ENCODE measurements at places on chromosomes 5 and 9.

DNA sequence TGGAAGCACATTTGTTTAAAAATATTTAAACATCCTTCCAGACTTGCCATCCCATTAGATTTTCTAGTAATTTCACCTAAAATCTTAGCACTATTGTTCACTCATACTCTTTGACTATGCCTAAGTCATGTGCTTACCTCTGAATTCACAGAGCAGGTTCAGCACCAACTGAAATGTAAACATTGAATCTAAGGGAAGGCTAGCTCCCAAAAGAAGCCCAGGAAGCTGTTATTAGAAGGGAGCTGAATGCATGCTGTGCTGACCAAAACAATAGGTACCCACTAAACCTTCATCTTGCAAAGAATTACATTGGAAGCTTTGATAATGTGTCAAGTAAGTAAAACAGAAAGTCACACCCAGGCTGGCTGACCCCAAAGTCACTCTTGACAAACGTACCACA lies 571.3 kb downstream of the GABRG2 start:
- no peak for DNase-seq

DNA sequence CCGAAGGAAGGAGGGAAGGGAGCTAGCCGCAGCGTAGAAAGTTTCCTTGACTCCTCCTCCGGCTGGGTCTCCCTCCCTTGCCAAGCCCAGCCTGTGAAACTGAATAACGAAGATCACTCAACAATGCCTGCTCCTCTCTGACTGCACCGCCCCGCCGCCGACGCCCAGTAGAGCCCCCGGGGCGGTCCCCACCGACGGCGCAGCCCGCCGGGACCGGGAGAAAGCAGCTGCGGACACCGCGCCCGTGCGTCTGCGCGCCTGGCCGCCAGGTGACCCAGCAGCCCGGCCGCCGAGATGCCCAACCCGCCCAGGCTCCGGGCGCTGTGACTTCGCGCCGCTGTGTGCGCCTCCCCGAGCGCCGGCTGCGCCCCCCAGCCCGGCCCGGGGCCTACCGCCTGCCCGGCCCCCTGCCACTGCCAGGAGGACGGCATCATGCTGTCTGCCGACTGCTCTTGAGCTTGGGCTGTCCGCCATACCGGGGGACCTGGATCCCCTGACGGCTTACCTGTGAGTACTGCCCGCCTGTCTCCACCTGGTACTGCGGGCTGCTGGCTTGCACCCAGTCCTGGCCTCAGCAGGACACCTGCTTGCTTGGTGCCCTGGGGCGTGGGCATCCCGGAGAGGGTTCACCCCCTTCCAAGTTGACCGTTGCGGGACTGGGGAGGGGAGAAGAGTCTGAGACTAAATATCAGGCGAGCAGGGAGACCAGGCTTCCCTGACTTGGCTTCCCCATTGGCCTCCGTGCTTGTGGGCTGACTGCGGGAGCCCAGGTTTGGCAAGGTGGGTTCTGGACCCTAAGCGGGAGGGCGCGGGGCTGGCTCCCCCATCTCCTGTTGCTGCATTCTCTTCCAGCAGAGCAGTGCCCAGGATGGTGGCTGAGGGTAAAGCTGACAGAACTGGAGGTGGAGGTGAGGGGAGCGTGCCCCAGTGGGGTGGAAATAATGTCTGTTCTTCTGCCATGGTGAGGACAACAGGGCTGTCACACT lies 26.2 kb upstream of the SPTLC1 start:
- DNase-seq = no peak

DNA sequence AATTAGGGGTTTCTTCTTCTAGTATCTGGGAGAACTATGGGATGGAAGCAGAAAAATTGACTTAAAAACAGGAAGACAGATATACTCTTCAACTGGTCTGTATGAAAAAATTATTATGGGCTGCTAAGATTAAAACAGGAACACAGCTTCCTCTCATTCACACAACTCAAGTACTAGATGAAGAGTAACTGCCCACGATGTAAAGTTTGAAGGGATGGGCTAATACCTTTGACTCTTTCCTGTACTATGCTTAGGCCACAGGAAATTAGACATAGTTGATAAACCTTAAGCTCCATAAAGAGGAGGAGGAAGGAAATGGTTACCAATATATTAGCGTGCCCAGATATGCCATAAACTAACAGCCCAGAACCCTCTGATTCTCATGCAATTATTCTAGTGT lies 88.6 kb downstream of the ANKRD31 start:
- no peak for DNase-seq

GRCh38 chr9:85547599-85547998 lies 194.2 kb downstream of the AGTPBP1 start:
- DNase-seq = no peak

- DNase-seq = peak; percentile 32
Measured at GRCh38 chr5:159049844-159050315, 49.8 kb downstream of the EBF1 start.

DNA sequence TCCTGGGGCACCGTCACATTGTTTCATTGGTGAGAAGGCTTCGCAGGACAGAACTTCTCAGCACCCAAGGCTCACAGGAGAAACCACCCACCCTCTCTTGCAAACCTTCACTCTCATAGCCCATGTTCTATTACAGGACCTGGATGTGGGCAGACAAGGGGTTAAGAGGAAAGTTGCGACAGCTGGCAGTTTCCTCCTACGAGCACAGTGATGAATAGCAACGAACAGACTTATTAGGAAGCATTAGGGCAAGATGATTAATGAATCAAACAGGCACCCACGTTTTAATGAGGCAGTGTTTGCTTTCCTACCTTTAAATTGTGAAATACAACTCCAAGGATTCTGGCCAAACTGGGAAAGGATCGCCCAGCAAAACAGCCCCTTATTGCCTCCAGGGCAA lies 339.3 kb downstream of the DRD1 start:
- no peak for DNase-seq

- peak; percentile 74 for DNase-seq
Measured at GRCh38 chr9:34547960-34548611, 25.3 kb upstream of the ENHO start.

DNA sequence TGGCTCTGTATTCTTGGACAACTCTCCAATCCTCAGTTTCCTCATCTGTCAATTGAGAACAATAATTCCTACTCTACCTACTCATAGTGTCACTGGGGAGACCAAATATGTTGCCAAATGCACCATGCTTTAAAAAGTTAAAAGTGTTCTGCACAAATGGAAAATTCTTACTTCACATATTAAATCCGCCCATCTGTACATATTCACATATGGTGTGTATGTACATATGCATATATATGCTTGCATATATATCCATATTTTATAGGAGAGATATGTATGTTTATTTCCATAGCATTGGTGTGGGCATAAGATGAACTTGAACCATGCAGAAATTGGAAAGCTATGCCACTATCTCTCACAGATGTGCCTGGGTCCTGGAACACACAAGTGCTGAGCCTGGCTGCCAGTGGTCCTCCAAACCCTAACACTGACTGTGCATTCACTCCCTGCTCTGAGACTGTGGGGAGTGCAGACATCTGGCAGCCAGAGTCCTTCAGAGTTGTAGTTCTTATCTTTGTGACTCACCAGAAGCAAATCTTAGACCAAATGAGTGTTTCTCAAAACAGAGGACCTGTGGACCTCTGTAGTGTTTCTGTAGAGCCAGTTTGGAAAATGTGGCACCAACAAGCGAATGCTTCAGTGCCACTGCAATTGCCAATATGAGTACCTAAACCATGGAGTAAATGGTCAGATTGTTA lies 168.7 kb downstream of the GRIA1 start:
- no peak for DNase-seq

DNA sequence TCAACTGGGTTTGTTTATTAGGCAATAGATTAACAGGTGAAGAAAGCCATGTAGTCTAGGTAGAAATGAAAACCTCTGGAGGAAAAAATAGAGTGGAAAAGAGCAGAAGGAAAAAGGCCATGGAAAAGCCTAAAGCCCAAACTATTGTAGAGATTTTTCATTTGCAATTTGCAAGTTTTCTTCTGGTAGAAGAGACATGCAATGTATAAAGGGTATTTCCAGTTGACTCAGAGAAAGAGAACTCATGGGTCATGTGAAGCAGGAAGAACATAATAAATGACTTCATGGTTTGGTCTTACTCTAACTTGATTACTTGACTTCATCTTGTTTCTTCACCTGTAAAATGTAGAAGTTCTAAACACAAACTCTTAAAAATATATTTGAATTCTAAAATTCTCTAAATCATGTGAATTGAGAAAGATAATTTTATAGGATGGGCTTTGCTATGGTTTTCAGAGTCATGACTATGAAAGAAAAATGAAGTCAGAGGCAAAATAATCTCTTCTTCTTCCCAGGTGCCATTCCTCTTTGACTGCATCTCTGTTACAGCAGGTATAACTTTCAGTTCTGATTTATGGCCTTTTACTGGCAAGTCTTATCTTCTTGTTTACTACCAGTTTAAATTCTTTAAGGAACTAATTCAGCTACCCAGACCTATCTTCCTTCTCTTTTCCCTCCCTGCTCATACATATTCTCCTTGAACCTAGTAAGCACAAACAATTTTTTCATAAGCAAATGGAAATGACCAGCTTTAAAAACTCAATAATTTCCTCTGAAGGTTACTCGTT lies 47.7 kb upstream of the TMC1 start:
- DNase-seq = peak; percentile 70

DNA sequence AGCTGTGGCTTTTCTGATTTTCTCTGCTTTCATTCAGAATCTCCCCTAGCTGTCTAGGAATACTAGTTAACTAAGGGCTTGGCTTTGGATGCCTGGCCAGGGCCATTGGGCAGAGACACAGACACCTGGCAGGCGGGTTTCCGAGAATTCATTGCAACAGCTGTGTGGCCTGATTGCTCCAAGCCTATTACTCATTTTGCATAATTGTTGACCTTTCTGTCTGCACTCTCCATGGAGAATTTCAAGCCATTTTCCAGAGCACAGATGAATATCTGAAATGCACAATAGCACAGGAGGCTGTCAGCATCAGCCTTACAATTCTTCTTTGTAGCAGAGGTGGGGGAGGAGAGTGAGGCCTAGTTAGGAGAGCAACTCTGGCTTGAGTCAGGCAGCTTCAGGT lies 310.5 kb downstream of the DMAC1 start:
- no peak for DNase-seq

- DNase-seq = no peak
Measured at GRCh38 chr5:141848744-141849414, 29.3 kb downstream of the PCDH1 start.

DNA sequence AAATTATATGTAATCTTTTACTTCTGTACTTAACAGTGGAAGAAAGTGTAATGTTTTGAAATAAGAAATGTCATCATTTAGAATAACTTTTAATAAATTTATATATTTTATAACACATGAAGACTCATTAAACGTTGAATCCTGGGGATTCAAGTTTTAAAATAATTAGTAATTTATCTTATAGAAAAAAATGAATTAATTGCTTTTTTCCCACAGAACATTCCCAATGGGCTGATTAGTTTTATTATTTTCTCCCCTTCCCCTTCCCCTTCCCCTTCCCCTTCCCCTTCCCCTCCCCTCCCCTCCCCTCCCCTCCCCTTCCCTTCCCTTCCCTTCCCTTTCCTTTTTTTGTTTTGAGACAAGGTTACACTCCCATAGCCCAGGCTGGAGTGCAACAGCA lies 79.7 kb downstream of the MRPS30 start:
- DNase-seq = no peak

DNA sequence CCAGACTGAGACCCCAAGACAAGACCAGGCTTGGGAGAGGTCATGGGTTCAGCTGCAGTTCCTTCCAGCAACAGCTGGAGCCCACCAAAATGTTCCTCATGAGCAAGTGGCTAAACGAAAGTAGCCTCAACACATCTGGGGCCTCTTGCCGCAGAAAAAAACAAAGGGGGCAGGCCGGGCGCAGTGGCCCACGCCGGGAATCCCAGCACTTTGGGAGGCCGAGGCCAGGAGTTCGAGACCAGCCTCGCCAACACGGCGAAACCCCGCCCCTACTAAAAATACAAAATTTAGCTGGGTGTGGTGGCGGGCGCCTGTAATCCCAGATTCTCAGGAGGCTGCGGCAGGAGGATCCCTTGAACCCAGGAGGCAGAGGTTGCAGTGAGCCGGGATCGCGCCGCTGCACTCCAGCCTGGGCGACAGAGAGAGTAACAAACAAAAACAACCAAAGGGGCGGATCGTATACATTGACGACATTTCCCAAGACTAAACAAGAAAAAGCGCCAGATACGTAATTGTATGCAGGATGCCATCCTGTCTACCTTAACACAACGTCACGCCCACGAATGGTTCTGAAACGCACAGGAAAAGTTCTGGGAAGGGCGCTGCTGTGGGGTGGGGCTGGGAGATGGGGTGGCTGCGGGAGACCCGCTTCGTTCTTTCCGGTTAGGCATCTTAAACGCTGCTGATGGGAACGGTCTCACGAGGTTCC lies 1.7 kb downstream of the INPP5E start:
- DNase-seq = no peak

- DNase-seq = no peak
Measured at GRCh38 chr5:151383011-151383410, 35.7 kb upstream of the SLC36A2 start.

DNA sequence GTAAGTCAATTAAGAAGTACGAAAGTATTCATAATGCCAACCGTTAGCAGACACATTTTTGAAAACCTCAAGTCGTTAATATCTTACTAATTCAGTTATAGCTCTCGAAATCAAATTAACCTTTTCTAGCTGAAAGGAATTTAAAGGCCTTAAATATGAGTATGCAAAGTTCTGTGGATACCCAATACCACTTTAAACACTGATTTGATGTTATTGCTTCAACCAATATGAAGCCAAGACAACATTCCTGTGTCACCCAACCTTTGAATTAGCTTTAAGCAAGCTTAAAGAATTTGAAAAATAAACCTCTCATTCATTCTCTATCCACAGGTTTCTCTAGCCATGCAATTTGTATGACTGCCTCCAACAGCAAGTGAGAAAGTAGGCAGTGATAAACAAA lies 204.5 kb downstream of the MCTP1 start:
- DNase-seq = no peak

GRCh38 chr5:61171479-61171878 lies 9.2 kb upstream of the SMIM15 start:
- no peak for DNase-seq

DNA sequence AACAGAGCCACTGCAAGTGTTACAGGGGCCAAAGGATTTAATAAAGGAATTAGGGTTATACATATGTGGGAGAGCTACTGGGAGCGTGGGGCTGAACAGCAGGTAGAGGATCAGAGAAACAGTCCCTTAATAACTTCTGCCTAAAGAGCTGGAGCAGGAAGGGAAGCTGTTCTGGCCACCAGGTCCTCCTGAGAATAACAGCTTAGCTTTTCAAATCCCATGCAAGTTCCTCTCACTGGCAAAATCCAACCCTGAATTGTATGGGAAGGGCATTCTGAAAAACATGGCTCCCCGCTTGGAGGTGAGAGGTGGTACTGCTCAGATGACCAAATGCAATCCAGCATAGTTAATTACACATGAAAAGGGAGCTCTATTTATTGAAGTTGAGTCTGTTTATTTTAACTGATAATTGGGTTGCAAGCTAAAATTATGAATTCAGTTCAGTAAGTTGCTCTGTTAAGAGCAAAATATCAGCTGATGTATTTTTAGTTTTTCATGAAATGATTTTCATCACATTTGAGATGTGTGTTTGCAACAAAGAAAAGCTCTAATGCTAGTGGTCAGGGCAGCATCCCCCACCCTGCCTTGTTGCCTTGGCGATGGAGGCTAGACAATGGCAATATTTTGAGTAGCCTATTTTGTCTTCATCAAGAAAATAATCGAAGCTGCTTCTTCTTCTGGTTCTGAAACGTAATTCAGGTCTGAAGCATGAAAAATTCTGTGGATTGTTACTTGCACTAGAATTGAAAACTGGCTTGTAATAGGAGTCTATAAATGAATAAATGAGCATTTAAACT lies 58.4 kb upstream of the SH3GL2 start:
- DNase-seq = no peak
